ENCODE measurements at places on chromosomes 7 and 10.

GRCh38 chr7:79997345-79997744, 137.3 kb upstream of the GNAI1 start:
- no peak for DNase-seq

GRCh38 chr10:86056672-86057071, 309.9 kb downstream of the GRID1 start:
- no peak for DNase-seq

DNA sequence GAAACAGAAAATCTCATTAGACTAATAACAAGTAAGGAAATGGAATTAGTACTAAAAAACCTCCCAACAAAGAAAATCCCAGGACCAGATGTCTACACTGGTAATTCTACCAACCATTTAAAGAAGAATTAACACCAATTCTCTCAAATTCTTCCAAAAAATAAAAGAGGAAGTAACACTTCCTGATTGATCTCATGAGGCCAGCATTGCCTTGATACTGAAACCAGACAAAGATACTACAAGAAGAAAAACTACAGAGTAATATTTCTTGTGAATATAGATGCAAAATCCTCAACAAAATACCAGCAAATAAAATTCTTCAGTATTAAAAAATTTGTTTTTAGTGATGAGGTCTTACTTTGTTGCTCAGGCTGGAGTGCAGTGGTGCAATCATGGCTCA, 21.3 kb downstream of the GCK start:
- no peak for DNase-seq

- DNase-seq, result no peak
Measured at GRCh38 chr7:149552799-149553198, 55.2 kb upstream of the ZNF746 start.

DNA sequence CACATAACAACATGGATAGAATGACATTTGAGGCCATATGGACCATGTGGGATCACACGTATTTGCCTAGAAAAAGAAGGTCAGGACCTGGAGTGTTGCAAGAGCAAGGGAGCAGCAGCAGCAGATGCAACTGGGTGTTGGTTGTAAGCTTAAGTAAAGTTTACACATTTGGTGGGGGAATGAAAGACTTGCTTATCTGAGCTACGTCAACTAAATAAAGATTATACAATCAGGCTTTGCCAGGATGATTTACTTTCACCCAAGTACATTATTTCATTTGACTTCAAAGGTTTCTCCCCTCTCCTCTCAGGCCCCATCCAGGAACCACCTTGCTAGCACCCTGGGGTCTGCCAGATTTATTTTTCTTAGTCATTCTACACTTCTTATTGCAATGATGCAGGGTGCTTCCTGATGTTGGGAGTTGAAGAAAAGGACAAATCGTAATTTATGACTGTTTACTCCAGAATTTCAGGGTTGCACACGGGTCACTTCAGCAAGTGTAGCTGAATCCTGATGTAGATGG, 591.9 kb upstream of the IGFBP3 start:
- no peak for DNase-seq

Measured in activated T-cell treated with anti-CD3 and anti-CD28 coated beads, Interleukin-2, amount 50 U/mL, for 48 hours (primary cell).